ENCODE measurements at places on chromosomes 4 and X.

- no peak for DNase-seq
These were observed 3.7 kb upstream of the LCORL start for GRCh38 chr4:18025288-18025687.

DNA sequence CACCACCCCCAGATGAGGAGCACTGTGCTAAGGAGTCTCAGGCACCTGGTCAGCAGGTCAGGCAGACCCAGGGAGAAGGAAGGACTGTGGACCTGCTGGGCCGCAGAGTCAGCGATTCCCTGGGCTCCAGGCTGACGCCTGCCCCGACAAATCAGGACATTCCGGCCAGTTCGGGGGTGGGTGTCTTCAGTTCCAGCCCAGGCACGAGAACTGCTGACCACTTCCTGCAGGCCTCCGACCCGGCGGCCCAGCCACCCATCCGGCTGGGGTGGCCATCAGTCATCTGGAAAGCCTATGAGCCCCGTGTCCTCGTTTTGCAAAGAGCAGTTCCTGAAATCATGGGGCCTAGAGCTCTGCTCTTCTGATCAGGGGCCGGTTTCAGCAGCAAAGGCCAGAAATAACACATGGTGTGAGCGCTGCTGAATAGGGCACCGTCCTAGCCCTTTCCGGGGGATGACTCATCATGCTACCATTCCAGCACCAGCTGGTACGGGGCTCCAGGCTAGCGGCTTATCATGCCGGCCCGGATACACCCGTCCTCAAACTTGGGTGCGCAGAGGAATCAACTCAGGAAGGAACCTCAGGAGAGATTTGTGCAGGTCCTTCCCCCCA lies 7.8 kb upstream of the SH3TC1 start:
- no peak for DNase-seq

- no peak for DNase-seq
These were observed 46.3 kb downstream of the STARD8 start for GRCh38 chrX:68693481-68694434.

GRCh38 chr4:176439611-176440010 lies 119.8 kb downstream of the SPCS3 start:
- DNase-seq = no peak

DNA sequence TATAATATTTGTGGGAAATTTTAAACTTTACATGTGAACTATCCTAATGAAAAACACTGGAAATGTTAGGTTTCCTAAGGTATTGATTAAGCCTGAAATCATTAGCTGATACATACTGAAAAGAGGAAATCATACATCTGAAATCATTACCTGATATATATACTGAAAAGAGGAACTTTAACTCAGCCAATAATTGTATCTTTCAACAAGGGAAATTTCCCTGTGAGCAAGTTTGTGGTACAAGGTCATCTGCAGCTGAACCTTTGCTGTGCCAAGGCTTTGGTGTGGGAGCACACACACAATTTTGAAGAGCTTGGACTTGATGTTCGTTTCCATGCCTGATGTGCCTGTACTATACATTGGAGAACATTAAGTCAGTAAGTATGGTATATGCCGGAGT lies 131.9 kb upstream of the USP9X start:
- no peak for DNase-seq

DNA sequence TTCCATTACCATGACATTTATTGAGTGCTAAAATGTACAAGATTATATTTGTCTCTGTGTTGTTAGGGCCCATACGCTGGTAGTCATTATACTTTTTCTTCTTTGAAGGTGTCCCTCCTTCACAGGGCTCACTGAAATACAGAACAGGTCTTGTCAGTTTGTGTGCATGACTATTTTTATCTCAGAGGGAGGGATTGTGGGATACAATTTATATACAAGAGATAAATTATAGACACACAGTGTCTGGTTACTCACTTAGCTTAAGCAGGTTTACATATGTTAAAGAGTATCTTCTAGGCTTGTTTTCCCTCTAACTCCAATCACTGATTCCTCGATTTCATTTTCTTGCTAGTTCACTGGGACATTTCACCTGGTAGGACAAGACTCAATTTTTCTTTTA lies 143.3 kb upstream of the GUCY1A1 start:
- no peak for DNase-seq

DNA sequence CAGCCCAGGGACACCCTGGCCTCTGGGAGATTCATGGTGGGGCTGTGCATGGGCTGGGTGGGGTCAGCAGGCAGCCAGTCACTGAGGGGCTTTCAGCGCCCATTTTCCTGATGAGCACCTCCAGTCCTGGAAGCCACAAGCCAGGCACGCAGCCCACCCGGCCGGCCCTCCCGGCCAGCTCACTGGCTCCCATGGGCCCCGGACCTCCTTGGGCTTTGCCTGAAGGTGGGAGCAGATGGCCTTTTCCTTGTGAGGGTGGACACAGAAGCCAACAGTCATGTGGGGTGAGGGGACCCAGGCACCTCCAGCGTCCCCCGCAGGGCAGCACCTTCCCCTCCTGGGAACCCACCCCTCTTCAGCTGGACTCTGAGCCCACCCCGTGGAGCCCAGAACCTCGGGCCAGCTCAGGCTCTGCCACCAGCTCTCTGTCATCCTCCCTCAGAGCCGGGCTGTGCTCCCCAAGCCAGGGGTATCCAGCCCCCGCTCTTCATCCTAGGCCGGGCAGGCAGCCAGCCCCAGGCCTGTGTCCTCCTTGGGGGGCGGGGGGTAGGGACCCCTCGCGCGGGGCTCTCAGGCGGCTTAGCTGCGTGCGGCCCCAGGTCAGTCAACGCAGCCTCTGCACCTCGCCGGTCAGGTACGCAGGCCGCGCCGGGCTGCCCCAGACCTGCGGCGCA lies 798 bp upstream of the FGFR3 start:
- no peak for DNase-seq

DNA sequence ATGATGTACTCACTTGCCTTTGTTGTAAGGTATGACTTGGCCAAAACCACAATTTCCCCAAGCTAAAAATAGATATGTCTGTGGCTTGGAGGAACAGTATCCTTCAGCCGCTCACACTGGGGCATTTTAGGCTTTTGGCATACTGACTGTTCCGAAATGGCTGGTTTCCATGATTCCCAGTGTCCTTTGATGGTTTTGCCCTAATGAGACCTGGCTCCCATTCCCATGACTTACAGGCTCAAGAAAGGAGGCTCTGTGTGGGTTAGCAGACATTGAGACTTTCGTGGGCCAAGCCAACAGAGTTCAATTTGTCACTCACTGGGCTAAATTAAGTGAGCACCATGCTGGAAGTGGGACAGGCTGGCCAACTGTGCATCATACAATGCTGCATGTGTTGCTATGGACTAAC lies 150.6 kb downstream of the CEP135 start:
- DNase-seq = no peak

GRCh38 chrX:29531336-29531735 lies 684.0 kb upstream of the MAGEB2 start:
- DNase-seq = no peak

DNA sequence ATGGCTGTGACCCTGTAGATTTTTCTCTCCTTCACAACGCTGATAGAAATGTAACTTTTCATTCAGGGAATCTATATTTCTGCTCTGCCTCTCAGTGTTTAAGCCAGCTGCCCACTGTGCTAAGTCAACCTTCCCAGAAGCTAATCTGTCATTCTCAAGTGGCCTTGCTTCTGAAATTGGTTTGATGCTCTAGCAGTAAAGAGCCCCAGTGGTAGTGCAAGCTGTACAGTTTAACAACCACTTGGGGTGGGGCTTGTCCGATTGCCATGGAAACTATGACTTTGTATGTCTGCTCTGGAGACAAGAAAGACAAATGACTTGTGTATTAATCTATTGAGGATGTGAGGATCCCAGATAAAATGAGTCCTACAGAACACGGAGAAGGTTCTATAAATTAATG lies 620.9 kb upstream of the GALNT7 start:
- DNase-seq = no peak

DNA sequence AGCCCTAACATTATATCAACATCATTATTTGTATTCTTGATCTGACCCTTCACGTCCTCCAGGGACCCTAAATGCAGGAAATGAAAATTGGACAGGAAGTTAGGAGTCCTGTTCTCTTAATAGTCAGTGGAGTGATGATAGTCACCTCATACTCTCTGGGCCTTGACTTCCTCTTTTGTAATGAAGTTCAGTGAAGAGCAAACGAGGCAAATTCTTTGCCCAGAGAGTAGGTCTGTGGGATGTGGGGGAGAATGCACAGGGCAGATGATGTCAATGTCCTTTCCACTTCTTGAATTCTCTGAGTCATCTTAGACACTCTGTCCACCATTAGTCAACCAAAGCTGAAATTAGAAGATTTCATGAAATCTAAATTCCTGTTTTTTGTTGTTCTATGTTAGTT lies 17.1 kb upstream of the GPRIN3 start:
- no peak for DNase-seq

DNA sequence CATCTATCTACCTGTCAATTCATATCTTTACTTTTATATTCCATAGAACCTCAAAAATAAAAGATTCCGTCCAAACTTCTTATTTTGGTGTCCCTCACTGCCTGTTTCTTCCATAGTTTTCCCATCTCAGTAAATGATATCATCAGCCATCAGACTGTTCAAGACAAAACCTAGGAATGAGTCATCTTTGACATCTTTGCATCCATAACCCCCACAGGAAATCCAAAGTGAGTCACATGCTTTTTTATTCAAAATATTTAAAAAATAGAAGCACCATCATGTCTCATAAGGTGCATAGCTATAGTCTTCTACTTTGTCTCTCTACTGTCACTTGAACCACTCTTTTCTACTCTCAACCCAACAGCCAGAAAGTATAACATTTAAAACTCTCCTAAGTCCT lies 29.9 kb upstream of the CXXC4 start:
- DNase-seq = no peak

GRCh38 chr4:57445686-57446085 lies 335.5 kb upstream of the IGFBP7 start:
- no peak for DNase-seq

DNA sequence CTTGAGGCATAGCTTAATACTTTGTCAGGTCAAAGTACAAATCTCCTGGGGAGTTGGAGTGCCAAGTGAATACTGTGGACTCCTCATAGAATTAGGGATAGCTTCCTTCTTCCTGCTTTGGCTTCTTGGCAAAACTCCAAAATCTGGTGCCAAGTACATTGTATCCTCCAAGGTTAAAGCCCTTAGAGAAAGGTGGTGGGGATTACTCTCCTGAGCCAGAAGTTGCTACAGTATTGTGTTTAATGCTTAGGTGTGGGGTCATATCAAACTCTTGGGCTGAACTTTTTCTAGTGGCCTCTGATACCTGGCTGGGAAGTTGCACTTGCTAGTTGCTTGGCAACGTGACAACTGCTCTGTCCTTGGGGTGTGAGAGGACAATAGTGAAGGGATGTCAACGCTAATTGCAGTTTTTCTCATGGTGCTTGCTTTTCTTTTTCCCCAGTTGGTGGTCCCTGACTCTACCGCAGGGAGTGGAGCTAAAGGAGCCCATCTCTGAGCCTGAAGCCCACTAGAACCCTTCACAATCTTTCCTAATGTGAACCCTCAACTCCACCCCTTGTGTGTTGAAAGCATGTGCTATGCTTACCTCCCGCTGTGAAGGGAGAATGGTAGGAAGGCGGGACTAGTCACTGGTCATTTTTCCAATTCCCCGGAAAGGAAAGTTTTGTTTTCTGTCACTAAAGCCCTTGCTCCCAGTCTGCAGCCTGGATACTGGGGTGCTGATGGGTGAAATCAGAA lies 35.5 kb downstream of the DLG3 start:
- no peak for DNase-seq

- DNase-seq = no peak
These were observed 7.3 kb upstream of the JAKMIP1 start for GRCh38 chr4:6207602-6208001.

DNA sequence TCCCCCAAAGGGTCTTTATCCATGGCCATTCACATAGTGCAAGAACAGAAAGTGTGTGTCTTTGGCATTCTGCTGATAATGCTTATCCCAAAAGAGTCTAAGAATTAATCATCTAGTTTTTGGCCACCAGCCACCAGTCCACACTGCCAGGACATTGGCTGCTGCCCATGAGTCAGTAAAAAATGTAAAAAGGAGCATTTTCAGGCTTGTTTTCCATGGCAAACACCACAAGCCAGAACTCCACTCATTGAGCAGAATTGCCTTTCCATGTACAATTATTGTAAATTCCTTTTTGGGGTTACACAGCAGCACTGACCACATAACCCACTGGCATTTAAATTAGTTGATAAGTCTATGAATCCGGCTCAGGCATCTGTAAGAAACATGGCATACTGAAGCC lies 89.2 kb upstream of the PRDX4 start:
- no peak for DNase-seq

- no peak for DNase-seq
These were observed 150.3 kb downstream of the FBXW7 start for GRCh38 chr4:152385551-152385950.

GRCh38 chrX:8403988-8404387 lies 60.6 kb upstream of the VCX3B start:
- DNase-seq = no peak

DNA sequence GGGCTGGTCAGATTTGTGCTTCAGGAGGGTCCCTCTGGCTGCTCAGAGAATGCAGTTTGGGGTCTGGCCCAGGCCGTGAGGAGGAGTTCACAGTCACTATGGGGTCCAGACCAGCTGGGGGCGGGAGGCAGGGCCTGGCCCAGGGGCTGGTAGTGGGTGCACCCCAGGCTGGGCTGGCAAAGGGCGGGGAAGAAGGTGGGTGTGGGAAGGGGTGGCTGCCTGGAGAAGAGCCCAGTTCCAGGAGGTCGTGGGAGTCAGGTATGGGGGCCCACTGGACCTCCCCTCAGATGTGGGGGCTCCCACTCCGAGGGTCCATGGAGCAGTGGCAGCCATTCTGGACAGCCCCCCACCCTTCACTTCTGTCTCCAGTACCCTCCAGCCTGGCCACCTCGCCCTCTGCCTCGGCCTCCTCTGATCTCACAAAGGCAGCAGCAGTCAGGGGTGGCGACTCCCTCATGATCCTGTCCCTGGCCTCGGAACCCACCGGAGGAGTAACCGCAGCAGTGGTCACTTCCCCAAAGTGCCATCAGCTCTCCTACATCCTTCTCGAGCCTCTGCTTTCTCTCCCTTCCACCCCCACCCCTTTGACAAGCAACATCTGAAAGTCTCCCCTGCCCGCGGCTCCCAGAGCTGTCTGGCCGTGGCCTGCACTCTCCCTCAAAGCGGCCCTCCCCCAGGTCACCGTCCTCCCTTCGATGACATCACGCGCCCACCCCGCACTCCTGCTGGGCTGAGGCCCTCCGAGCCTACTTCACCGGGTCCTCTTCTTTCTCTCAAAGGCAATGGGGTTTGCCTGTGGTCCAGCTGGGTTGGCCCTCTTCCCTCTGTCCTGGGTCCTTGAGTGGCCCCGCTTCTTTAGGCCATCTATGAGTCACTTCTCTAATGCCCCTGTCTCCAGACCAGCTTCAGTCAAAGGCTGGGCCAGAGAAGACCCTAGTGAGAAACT lies 1.7 kb upstream of the SLC6A8 start:
- DNase-seq = no peak

DNA sequence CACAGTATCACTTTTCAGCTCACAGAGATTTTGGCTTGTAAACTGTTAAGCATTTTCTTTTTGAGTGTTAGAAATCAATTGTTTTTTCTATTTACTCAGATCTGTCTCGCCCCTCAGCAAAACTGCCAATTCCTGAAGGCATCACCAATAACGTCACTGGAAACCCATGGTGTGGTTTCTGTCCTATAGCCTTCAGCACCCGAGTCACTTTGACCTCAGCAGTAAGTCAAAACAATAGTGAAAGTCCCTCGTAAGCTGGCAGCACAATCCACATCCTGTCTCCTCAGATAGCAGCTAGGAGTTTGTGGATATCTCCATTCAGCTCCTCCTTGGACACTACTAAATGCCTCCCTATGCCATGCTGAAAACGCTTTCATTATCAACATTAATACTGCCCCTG lies 1787.4 kb upstream of the ADGRL3 start:
- no peak for DNase-seq
